Chondrocyte (in vitro differentiated cells): ENCODE measurements at places on chromosomes 2 and 18.

DNA sequence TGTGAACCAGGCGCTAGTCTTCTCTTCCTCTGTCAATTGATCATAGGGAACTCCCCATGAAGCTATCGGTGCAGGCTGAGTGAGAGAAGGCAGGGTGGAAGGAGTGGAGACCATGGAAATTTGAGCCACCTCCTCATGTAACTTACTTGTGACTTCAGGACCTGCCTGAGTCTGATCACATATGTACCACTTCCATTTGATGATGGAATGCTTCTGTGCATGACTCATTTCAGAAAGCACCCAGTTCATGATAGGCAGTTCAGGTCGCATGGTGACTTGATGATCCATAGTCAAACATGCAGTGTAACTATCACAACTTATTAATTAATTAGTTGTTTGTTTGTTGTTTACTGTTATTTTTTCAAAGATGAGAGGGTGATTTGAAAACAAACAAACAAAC is 1296.7 kb downstream of the SUCLG1 start:
- DNase-seq: no peak

DNA sequence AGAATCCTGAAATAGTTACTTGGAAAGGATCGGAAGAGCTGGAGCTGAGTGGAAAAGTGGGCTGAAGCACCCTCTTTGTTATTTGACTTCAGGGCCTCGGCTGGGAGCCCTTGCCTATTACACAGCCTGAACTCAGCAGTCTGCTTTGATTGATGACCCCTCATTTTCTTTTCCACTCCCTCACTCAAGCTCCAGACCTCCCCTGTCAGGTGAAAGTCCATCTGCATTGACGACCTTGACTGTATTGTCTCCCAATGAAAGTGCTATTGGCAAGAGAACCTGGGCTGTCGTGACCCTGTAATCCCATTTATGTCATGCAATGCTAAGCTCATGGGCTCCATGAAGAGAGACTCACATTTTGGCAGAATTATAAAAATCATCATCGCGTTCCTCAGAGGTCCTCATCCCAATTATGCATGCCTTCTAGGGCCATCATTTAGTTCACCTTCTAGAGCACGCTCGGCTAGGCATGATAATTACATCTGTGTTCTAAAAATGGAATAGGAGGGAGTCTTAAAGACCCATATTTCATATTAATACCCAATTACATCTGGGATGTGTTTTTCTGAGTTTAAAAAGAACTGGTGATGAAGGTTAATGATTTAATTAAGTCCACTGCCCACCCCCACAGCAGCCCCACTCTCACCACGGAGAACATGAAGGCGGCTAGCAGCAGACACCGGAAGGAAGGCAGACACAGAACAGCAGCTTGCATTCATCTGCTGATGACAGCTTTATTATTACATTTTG is 472.5 kb downstream of the PID1 start:
- DNase-seq: no peak

DNA sequence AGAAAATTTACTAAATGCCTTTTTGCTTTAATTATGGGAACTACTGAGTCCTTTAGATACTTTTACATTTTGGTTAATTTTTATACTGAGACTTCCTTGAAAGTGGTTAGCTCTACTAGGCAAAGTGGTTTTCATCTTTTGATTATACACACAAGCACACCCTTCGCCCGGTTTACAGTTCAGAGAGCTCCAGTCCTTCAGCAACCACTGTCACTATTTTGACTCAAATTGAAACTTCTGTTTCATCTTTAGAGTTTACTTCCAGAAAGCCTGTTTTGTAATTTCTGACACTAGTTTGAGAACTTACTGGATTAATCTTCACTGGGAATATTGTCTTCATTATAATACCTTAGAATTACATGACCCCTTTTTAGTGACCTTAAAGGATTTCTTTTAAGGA is 140.3 kb upstream of the FOSL2 start:
- no peak for DNase-seq

- DNase-seq: no peak
These were observed 7.6 kb downstream of the FSIP2 start for GRCh38 chr2:185745864-185746859.

DNA sequence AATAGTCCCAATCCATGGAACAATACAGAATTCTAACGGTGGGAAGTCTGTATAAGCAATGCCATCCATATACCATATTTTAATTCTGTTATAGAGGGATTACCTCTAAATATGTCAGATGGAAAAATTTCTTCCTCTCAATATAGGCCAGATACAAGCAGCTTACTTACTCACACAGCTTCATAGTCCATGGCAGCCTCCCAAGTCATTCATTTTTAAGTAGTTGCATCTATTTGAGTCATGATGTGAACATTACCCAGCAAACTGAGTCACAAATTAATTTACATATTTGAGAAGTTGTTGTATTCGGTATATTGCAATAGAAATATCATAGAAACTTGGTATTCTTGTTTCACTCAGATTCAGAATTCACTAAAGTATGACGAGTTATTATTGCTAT is 20.3 kb downstream of the TBR1 start:
- no peak for DNase-seq

GRCh38 chr2:4110273-4110672 is 406.9 kb downstream of the DCDC2C start:
- DNase-seq: no peak
